ENCODE measurements at places on chromosomes 4 and X.

GRCh38 chrX:107465932-107466620 lies 16.6 kb downstream of the FRMPD3 start:
- no peak for DNase-seq

GRCh38 chr4:1940566-1940965 lies 68.2 kb downstream of the NELFA start:
- no peak for DNase-seq

- DNase-seq: no peak
Measured at GRCh38 chr4:106588891-106589290, 220.3 kb upstream of the GIMD1 start.

DNA sequence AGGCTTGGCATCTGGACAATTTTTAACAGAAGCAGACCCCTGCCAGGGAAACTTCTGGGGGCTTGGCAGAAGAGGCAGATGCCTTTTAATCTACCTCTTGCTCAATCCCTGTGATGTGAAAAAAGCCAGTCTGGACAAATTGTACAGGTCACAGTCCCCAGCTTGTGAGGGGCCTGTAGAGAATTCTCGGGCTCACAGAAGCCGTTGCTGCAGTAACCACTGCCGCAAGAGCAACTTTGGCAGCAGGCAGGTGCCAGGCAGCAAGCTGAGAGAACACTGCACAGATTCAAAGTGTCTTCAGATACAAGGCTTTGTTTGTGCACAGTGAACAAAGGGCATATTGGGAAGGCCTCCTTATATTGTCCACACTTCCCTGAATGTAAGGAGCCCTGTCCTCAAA lies 11.7 kb downstream of the GPKOW start:
- peak; percentile 20 for DNase-seq

DNA sequence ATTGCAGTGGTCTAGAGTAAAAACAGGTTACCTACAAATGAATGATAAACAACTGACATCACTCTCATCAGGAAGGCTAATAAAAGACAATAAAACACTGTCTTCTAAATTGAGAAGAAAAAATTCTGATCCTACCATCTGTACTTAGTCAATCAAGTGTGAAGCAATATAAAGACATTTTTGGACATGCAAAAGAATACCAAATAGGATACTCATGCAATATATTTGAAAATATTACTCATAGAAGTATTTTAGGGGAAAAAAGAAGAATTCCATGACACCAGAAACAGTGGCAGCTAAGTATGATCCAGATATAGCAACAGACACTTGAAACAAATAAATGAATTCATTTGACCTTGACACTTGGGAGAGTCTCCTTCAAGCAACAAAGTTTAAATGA lies 63.8 kb upstream of the FAM120C start:
- DNase-seq: no peak

DNA sequence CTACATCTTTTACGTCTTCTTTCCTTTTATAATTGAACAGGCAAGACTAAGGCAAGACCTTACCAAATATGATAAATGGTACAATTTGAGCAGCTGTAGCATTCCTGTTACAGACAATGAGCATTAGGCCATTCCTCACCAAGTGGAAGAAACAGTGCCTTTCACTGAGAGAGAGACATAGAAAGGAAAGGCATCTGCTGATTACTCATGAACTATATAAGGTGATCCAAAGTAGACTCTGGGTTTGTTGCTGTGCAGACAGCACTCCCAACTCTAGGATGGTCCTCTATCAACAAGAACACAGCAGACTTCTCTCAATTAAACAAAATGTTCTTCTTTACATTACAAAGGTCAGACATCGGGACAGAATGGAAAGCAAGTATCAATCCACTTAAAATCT lies 91.9 kb downstream of the FAM13A start:
- DNase-seq: no peak

GRCh38 chrX:111662292-111662691 lies 18.7 kb upstream of the ALG13 start:
- no peak for DNase-seq

DNA sequence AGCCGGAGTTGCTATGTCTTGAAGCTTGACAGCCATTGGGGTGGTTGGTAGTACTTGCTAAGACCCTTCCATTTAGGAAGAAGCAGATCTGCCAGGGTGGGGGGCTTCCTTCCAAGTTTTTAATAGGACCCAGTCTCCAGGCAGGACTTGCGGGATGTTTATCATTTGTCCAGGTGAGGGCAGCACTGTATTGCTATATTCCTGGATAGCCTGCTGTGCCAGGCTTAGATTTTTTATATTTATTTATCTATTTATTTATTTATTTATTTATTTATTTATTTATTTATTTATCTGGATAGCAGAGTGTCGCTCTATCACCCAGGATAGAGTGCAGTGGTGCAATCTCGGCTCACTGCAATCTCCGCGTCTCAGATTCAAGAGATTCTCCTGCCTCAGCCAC lies 87.4 kb upstream of the CT45A1 start:
- no peak for DNase-seq

GRCh38 chrX:40108959-40109287 lies 11.2 kb upstream of the BCOR start:
- no peak for DNase-seq

- no peak for DNase-seq
Measured at GRCh38 chr4:48228949-48229348, 40.7 kb downstream of the TEC start.

- DNase-seq: peak; percentile 95
Measured at GRCh38 chr4:152679414-152680281, at the start of gene TMEM154. Gene TMEM154, minus strand, starts transcription at chr4:152679997. Its CDS starts 64 bp downstream, at chr4:152679933.

- no peak for DNase-seq
Measured at GRCh38 chrX:10656214-10656613, 35.8 kb upstream of the MID1 start.

DNA sequence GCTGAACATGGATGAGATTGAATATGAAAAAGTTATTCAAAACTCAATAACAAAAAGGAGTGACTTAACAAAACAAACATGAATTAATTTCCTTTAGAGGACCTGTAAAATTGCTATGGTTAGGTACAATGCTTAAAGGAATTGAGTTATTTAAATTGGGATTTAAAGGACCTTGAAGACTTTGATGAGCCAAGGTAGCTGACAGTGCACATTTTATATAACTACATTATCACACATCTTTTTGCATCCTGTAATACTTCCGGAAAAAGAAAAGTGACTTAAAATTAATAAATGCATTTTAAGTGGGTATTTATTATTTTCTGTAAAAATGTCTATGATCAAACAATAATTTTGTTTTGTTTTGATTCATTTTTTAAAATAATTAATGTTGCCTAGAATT lies 964.8 kb upstream of the SLIT2 start:
- no peak for DNase-seq

Measured in posterior cingulate gyrus (tissue), 11 donors.